SW 1271 (cell line): ENCODE measurements at places on chromosomes 3 and 15.

- no peak for DNase-seq
These were observed 65.7 kb downstream of the SYNM start for GRCh38 chr15:99170476-99171065.

GRCh38 chr15:43915631-43916325 lies 89.0 kb downstream of the WDR76 start:
- no peak for DNase-seq

- no peak for DNase-seq
These were observed 486.0 kb upstream of the CFAP20DC start for GRCh38 chr3:59535791-59536221.

GRCh38 chr3:32109256-32109655 lies 2.8 kb downstream of the GPD1L start:
- DNase-seq, result no peak

DNA sequence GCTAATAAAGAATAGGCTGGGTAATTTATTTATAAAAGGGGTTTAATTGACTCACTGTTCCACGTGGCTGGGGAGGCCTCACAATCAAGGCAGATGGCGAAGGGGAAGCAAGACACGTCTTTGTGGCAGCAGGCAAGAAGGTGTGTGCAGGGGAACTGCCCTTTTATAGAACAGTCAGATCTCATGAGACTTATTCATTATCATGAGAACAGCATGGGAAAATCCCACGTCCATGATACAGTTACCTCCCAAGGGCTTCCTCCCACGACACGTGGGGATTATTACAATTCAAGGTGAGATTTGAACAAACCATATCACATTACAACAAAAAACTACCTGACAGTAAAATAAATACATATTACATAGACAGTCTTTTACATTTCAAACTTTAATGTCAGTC lies 414.9 kb downstream of the NAALADL2 start:
- DNase-seq, result no peak

GRCh38 chr3:151387842-151388241 lies 3.3 kb upstream of the P2RY12 start:
- no peak for DNase-seq

GRCh38 chr15:65772930-65773329 lies 19.2 kb downstream of the DENND4A start:
- DNase-seq, result no peak

- no peak for DNase-seq
These were observed 9.3 kb downstream of the LOXL1 start for GRCh38 chr15:73935547-73935946.

GRCh38 chr3:108125550-108126071 lies 34.8 kb upstream of the CD47 start:
- DNase-seq, result no peak

DNA sequence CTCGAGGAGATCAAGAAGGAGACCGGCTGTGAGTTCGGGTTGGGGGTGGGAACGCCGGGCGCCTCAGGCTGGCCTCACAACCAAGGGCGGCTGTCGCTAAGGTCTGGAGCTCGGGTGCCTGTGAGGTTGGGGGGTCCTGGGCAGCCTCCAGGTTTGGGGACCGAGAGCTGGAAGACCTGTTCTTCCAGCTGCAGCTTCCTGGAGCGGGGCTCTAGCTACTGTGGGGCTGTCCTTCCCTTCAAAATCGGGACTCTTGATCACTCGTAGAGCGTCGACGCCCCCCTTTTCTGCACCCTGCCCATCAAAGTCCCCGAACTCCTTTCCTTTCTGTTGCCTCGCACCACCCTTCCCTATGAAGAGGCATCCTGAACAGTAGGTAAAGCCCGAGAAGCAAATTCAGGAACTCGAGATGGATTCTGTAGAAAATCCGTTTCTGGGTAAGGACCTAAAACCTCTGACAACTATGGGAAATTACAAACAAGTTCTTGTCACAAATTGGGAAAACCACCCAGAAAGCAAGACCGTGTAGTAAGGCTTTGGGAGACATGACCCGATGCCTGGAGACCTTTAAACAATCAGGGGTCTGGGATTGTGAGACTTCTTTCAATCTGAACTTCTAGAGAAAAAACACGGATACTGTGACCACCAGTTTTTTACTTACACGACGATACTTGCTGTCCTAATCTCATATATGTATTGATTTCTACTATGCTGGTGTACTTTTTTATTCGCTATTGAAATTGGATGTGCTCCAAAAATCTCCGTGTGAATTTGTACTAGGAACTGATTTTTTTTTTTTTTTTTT lies 556 bp downstream of the CHP1 start:
- no peak for DNase-seq

GRCh38 chr3:18789734-18790133 lies 358.6 kb upstream of the KCNH8 start:
- DNase-seq, result no peak

DNA sequence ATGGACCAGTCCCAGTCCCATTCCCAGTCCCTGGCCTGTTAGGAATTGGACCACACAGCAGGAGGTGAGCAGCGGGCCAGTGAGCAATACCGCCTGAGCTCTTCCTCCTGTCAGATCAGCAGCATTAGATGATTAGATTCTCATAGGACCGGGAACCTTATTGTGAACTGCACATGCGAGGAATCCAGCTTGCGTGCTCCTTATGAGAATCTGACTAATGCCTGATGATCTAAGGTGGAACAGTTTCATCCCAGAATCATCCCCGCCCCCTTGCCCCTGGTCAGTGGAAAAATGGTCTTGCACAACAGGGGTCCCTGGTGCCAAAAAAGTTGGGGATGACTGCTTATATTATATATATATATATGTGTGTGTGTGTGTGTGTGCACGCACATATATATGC lies 63.1 kb downstream of the IFT57 start:
- DNase-seq, result no peak

DNA sequence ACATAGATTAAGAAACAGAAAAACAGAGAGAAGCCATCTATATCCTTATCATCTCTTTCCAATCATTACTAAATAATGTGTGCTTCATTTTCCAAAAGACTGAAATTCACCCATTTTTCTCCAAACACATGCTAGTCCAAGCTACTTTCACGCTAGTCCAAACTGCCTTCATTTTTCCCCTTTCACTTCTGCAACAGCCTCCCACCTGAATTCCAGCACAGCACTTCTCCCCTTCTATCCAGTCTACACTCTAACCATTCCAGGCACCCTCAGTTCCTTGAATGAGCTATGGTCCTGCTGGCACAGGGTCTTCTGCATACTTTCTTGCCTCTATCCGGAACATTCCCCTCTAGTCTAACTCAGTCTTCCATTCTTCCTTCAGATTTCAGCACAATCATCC lies 112.0 kb downstream of the THRB start:
- no peak for DNase-seq

DNA sequence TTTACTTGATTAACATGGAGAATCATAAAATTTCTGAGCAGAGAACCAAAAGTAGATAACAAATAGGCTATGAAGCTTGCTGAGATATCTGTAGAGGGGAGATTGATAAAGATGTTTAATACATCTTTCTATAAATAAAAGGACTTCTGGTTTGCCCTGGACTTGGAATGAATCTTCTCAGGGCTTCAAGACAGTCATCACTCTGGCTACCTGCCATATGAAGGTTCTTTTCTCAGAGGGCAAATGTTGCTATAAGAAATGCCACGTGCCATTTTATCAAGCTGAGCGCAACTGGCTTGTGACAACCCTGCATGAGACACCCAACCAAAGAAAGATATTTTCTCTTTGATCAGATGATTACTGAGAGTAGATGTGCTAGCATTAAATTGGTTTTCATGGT lies 192.5 kb downstream of the WNT5A start:
- no peak for DNase-seq

- no peak for DNase-seq
These were observed 15.0 kb downstream of the PTH1R start for GRCh38 chr3:46892285-46893145.

DNA sequence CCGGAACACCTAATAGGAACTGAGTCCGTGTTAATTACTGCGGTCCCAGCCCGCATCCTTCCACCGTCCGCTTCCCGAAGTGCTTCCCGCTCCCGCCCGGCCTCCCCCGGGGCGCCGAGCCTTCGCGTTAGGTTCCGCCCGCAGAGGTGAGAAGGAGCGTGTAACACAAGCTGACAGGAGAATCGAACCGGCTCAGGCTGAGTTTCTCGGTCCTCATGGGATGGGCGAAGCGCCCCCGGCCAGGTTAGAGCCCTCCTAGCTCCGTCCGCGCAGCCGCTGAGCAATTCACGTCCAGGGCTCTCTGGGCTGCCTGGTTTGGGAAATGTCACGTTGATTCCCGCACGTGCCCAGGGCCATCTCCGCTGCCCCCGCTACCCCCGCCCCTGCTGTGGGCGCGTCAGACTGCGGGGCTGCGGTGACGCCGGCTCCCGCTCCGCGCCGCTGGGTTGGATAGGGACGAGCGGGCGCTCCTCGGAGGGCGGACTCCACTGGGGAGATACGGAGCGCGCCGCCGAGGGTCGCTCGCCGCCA lies 954 bp downstream of the CLDN11 start:
- no peak for DNase-seq

GRCh38 chr15:67805008-67805665 lies 20.2 kb upstream of the SKOR1 start:
- no peak for DNase-seq

GRCh38 chr15:74802862-74803447 lies 9.7 kb upstream of the LMAN1L start:
- DNase-seq, result no peak

GRCh38 chr15:24971052-24971451 lies 16.3 kb downstream of the SNRPN start:
- no peak for DNase-seq

DNA sequence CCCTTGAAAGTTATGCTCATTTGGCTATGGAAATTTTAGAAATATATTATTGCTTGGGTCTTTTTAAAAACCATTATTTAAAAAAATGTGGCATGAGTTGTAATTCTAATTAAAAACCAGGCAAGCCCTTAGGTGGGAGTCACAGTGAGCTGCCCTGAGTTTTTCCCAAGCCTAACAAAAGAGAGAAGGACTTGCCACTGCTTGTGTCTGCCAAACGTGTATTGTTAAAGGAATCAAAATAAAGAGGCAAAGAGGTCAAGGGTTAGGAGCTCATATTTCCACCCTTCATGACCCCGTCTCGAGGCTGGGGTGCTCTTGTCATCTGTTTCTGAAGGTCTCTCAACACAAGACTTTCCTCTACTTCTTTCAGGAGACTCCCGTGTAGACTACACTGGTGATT lies 321.1 kb downstream of the ZIC1 start:
- DNase-seq, result no peak

GRCh38 chr3:144362126-144362525 lies 390.5 kb downstream of the DIPK2A start:
- no peak for DNase-seq

GRCh38 chr3:154111365-154111935 lies 9.7 kb upstream of the ARHGEF26 start:
- no peak for DNase-seq

DNA sequence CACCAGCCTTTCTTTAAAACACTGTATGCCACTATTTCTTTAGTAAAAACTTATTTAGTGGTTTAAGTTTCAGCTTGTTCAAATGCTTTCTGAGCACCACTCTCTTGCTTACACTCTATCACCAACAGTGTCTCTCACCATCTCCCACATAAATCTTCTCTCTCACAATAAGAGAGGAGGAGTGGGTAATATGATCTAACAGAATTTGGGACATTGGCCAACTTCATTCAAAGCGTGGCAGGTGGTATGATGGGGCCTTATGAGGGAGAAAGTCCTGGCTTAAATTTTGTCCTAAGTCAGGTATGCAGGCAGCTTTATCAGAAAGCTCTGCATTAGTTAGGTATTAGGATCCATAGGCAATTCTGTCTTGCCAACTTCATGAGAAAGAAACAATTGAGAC lies 1132.5 kb downstream of the TUSC7 start:
- DNase-seq, result no peak

- DNase-seq, result no peak
These were observed 849 bp upstream of the HDAC11 start for GRCh38 chr3:13479332-13479581.

DNA sequence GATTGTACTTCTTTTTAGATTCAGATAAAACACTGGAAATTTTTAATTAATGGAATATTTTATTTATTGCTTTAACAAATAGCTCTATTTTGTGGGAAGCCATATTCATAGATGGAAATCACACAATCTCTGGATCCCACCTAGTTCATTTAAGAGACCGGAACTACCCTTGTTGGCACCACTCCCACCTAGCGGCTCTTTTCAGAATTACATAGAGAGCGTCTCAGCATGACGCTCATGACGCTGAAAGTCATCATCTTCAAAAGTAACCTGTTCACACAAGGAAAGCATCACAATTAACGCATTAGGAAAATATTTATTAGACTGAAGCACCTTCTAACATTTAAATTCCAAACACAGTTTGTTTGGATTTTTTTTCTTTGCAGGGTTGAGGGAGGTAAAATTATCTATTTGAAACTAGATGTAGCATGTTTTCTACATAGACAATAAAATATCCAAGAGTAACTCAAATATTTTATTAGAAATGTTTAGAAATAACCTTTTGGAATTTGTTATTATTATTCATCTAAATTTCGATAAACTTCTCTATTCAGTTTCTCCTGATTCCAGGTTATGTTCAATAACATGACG lies 214.9 kb upstream of the ARRDC4 start:
- peak; percentile 37 for DNase-seq

DNA sequence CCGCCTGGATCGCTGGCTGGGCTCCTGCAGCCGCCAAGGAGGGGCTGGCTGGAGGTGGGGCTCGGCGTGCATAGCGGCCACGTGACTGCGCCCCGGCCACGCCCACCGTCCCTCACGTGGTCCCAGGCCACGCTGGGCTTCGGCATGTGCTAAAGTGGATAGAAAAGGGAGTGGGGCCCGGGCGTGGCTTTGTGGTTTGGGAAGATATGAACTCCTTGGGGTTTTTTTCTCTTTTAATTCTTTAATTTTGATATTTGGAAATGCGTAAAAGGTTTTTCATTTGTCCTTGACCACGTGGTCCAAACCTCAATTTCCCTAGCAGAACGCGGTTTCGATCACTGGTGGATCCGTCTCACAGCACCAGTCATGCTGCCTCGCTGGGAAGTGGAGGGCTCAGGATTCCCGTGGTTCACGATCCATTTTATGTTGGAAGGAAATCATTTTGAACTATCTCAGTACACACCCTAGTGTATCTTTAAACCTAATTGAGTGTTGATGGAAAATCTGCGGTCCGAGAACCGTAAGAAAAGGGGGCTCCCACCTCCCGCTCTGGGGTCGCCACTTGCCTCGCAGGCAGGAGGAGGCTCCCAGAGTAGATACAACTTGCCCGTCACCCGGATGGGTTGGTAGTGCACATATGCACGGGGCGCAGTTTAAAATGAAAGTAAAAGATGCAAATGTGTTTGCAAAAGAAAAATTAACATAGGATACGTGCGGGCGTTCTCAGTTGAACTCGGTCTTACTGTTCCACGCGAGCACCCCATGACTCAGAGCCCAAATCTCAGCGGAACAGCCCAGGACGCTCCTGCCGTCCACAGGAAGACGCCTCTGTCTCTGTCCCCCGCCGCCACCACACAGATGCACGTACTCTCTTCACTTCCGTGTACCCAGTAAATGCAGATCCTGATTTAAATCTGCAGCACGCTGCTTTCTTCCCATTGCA lies 141.9 kb downstream of the PGPEP1L start:
- no peak for DNase-seq

DNA sequence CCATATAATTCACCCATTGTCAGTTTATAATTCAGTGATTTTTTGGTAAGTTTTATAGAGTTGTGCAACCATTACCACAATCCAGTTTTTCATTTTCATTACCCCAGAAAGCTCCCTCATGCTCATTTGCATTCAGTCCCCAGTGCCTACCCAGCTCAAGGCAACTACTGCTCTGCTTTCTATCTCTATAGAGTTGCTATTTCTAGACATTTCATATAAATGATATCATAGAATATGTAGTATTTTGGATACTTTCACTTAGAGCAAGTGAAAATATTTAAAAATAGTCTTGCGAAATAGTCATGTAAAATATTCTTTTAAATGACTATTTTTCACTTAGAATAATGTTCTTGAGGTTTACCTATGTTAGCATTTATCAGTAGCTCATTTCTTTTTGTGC lies 42.1 kb downstream of the ZNF654 start:
- no peak for DNase-seq
